Right ventricle myocardium inferior (tissue), 1 donor: ENCODE measurements at places on chromosomes 12 and 14. TPM values are rescaled to one million over a fixed set of nuclear protein-coding genes. Genes with fewer than 3 reads are reported as not detected.

The NEUROD4 gene
- not detected for total RNA-seq

The NRIP2 gene
- 3.2 TPM for total RNA-seq

The SRRM4 gene
- 0.43 TPM for total RNA-seq

The GLIPR1L2 gene
- 1.4 TPM for total RNA-seq

- no peak for DNase-seq
Measured at GRCh38 chr12:108807996-108808769, 49.2 kb downstream of the SSH1 start.

DNA sequence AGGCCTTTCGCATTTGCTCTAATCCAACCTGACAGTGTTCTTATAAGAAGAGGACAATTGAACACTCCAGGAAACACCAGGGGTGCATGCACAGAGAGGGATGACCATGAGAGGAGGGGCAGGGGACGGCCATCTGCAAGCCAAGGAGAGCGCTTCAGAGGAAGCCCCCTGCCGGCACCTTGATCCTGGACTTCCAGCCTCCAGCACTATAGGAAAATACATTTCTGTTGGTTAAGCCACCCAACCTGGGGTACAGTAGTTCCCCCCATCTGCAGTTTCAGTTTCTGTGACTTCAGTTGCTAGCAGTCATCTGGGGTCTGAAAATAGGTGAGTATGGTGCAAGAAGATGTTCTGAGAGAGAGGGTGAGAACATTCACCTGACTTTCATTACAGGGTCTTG is 64.7 kb downstream of the CLMN start:
- DNase-seq = no peak
